ENCODE measurements at places on chromosomes 12 and 14.

GRCh38 chr12:116918464-116918863, 7.7 kb downstream of the FBXW8 start:
- no peak for DNase-seq

GRCh38 chr12:11182529-11182928, 4.2 kb downstream of the TAS2R42 start:
- no peak for DNase-seq

- no peak for DNase-seq
Measured at GRCh38 chr12:6306151-6306550, 4.3 kb upstream of the PLEKHG6 start.

GRCh38 chr12:105539735-105540134, 209.2 kb downstream of the C12orf75 start:
- DNase-seq = no peak

- no peak for DNase-seq
Measured at GRCh38 chr12:111616177-111616623, 17.1 kb upstream of the ATXN2 start.

DNA sequence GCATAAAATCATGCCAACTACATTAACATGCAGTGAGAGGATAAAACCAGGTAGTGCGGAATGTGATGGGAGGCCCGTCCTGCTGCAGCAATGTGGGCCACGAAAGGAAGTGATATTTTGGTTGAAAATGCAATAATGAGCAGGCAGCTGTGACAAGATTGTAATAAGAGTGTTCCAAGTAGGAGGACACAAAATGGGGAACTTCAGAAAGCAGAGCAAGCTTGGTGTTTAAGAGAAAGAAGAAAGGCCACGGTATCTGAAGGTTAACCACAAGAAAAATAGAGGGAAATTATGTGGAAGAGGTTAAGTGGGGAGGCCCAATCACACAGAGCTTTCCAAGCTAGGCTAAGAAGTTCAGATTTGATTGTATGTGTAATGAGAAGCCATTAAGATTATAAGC, 34.3 kb downstream of the OVCH1 start:
- no peak for DNase-seq

GRCh38 chr14:94505206-94505605, 4.1 kb downstream of the SERPINA12 start:
- DNase-seq = no peak

GRCh38 chr14:52003324-52003723, 14.0 kb downstream of the RTRAF start:
- no peak for DNase-seq

DNA sequence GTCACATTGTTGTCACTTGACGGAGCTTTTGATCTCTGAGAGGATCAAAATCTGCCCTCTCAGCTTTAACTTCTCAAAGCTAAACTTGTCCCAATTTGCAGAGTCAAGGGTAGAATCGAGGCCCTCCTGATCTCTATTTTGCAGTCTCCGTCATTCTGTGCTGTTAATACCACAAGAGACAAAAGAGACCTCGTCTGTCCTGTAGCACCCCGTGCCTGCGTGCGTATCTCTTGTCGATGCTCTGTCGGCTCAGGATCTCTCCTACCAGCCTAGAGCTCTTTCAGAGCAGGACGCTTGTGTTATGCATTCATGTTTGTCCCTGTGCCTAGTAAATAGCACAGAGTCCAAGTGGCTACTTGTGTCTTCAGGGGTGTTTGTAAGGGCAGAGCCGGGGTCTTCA, 5.1 kb downstream of the EVL start:
- no peak for DNase-seq

- no peak for DNase-seq
Measured at GRCh38 chr12:51863363-51863932, 14.9 kb upstream of the FIGNL2 start.

- DNase-seq = no peak
Measured at GRCh38 chr14:22243971-22244581, 344.9 kb downstream of the DAD1 start.

DNA sequence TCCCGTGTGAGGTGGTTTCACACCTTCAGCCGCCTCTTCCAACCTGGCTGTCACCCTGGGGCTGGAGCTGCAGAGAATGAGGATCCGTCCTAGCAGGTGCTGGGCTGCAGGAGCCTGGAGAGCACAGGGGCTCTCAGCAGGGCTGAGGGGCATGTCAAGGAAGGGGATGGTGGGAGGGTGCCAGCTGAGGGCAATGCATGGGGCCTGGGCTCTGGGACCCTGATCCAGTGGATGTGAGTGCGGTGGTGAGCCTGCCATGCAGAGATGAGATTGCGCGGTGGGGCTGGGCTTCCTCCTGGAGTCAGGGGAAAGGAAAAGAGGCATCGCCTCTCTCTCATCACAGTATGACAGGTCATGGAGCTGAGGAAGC, 31.5 kb downstream of the ANAPC7 start:
- DNase-seq = no peak

DNA sequence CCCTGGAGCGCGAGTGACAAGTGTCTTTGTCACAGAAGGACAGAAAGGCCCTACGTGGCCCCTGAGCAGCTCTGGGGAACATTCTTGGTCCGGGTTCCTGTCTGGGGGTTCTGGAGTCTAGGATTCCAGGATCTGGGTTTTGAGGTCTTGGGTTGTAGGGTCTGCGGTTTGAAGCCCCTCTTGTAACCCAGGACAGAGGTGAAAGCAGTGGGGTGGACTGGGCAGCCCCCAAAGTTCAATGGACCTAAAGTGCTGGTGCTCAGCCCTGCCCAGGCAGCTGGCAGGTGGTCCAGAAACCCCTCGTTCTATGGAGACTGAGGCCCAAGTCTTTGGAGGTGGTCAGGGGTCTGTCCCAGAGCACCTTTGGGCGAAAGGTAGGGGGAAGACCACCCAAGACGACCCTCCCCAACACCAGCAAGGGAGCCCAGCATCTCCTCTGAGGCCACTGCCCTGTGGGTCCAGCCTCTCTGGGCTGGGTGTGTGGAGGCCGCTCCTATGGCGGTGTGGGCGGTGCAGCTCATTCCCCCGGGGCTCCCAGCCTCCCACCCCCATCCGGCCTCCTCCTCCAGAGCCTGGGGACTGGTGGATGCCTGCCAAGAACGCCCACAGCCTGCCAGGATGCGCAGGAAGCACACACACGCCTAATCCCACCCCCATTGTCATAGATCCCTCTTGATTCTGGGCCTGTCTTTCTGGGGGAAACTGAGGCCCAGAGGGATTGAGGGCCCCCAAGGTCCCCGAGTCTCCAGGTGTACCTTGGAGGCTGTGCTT, 30.2 kb upstream of the ANKRD9 start:
- DNase-seq = no peak

GRCh38 chr14:24416932-24417619, 12.4 kb downstream of the CBLN3 start:
- no peak for DNase-seq

DNA sequence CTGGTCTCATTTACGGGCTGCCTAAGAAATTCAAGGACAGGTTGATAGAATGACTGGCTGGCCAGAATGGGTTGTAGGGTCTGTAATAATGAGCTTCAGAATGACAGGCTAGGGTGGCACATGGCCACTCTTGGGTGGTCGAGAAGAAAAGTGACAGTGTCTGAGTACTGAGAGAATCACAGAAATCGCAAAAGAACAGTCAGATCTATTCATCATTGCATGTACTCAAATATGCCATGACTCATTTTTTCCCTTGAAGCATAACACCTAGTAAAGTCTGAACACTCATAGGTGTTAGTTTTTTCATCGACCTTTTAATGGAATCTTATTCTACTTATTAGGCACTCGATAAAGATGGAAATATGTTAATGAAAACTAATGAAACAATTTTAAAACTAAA, 37.8 kb upstream of the SEL1L start:
- no peak for DNase-seq

- DNase-seq = no peak
Measured at GRCh38 chr12:19591951-19592350, 152.7 kb downstream of the AEBP2 start.

GRCh38 chr14:100074431-100075100, 9.3 kb downstream of the EVL start:
- DNase-seq = no peak

DNA sequence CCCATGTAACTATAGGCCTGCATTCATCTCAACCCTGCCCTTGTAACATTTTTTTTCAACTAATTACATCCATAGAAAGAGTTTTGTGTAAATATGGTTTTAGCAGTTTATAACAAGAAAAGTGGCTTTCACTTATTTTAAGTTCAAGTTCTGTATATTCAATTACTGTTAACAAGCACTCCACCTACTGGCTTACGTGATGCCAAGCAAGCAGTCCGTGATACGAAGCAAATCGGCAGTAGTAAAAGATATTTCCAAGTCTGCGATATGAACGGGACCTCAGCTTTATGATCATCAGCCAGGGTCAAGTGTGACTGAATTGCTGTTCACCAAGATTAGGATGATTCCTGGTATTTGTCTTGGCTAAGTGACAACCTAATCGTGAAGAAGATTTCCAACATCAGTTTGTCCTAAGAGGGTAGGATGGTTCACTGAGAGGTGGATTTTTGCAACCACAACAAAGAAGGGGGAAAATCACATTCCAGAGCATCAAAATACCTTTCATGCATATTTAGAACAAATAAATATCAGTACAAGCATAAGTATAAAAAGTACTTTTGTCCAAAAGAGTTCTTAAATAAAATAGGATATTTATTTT, 456.2 kb downstream of the FOXG1 start:
- no peak for DNase-seq

DNA sequence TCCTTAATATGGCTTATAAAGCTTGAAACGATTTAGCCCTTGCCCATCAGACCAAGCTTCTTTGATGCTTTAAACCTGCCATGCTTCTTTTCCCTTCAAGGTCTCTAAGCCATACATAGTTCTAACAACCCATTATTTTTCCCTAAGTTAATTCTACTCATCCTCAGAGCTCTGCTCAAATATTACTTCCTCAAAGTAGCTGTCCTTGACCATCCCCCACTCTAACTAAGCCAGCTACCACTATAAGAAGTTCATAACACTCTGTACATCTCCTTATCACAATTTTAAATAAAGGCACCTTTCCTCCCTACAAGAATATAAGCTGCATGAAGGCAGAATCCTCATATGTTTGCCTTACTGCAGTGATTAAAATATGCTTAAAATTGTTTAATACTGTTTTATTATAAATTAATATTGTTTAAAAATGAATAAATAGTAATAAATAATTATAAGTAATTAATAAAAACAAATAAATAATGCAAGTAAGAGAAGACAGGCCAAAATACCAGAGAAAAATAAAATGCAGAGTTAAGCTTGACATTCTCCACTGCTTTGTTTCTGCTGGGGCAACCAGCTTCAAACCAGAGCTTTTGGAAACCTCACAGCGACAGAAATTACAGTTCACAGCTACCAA, 76.8 kb downstream of the NUMB start:
- DNase-seq = no peak

- DNase-seq = no peak
Measured at GRCh38 chr12:88591343-88591742, 11.1 kb upstream of the KITLG start.

DNA sequence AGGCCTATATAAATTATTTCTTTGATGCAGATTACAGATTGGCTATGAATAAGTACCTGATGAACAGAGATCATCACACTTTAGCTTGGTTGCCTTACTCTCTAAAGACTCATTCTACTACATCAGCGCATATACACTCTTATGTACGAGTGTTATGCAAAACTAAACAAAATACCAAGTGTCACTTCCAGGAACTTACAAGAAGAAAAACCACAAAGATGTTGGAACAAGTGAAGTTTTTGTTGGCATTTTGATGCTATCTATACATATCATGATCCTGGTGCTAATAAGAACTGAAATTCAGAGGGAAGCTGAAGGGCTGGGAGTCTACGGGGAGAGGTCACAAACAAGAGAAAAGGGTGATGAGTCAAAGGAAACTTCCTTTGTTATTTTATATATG, 47.9 kb upstream of the CERS5 start:
- no peak for DNase-seq

DNA sequence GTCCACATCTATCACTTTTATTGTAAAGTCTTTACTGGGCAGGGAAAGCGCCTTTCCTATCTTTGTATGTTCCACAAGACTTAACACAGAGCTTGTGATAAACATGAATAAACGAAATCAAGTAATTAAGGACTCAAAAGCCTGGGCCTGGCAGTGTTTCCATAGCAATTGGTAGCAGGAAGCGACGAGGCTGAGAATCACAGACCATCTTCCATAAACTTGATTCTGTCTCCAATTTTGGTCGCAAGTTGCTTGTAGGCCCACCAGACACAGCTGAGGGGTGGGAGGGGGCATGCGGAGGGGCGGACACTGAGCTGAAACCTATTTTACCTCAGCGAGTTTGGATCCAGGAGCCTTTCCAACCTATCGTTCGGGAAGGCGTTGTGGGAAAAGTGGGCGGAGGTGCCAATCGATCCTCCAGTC, 302 bp downstream of the CCDC38 start:
- DNase-seq = no peak

DNA sequence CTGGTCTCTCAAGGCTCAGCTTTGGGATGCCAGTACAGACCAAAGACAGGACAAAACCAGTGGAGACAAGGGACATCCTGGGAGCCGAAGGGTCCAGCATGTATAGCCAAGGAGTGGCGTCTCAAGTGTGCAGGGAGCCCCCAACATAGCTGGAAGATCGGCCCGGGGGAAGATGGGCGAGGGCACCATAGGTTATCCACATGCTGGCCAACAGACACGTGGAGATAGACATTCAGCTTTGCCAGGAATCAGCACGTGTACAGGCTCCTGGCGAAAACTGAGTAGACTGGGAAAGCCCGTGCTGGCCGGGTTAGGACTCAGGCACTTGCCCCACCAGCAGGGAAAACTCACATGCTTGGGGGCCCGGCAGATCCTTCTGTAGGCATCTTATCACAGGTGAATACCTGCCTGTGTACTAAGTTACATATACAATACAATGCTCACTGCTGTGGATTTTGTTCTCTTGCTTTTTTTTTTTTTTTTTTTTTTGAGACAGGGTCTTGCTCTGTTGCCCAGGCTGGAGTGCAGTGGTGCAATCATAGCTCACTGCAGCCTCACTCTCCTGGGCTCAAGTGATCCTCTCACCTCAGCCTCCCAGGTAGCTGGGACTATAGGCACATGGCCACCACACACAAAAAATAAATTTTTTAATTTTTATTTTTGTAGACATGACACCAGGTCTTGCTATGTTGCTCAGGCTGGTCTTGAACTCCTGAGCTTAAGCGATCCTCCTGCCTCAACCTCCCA, 5.6 kb upstream of the ANKRD9 start:
- no peak for DNase-seq

DNA sequence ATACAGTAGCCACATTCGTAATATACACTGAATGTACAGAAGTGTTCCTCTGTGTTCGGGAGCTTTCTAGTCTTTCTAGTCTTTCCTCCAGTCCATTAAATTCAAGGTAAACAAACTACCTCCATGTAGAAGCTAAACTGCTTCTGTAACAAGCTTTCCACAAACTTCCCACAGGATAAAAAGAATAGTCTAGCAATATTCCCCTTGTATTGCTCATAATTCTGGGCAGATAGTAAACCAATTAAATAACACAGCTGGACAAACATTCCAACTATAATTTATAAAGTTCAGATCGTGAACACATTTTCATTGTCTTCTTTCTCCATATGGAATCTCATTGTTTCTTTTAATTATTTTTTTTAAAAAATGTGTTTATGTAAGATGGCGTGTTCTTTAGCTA, 307.2 kb downstream of the AEBP2 start:
- no peak for DNase-seq

DNA sequence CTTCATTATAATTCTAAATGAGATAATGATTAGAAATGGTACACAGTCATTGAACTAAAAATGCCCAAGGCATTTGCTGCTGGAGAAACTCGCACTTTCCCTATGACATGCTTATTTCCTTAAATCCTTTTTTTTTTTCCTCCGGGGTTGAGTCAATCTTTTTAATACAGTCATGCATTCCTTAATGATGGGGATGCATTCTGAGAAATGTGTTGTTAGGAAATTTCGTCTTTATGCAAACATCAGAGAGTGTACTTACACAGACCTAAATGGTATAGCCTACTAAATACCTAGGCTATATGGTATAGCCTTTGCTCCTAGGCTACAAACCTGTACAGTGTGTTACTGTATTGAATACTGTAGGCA, 29.8 kb upstream of the DACT1 start:
- DNase-seq = no peak
